ENCODE measurements at places on chromosomes 1 and 21. TPM values are rescaled to one million over a fixed set of nuclear protein-coding genes. Genes with fewer than 3 reads are reported as not detected.

The BRDT gene
- not detected for total RNA-seq

The OR2T2 gene
- total RNA-seq, result not detected

- peak; percentile 2 for DNase-seq
Observed at GRCh38 chr1:169041366-169041765, 65.1 kb upstream of the ATP1B1 start.

- no peak for DNase-seq
Observed at GRCh38 chr21:33265664-33266049, 510 bp upstream of the IL10RB start.

- no peak for DNase-seq
Observed at GRCh38 chr1:108811611-108812010, 45.3 kb downstream of the AKNAD1 start.

- peak; percentile 86 for DNase-seq
Observed at GRCh38 chr1:51214615-51215131, 21.4 kb upstream of the RNF11 start.
